SHP77 (cell line): ENCODE measurements at places on chromosomes 5 and 9.
A peak's percentile ranks its signal among the peaks of the same experiment; 100 is the strongest.

DNA sequence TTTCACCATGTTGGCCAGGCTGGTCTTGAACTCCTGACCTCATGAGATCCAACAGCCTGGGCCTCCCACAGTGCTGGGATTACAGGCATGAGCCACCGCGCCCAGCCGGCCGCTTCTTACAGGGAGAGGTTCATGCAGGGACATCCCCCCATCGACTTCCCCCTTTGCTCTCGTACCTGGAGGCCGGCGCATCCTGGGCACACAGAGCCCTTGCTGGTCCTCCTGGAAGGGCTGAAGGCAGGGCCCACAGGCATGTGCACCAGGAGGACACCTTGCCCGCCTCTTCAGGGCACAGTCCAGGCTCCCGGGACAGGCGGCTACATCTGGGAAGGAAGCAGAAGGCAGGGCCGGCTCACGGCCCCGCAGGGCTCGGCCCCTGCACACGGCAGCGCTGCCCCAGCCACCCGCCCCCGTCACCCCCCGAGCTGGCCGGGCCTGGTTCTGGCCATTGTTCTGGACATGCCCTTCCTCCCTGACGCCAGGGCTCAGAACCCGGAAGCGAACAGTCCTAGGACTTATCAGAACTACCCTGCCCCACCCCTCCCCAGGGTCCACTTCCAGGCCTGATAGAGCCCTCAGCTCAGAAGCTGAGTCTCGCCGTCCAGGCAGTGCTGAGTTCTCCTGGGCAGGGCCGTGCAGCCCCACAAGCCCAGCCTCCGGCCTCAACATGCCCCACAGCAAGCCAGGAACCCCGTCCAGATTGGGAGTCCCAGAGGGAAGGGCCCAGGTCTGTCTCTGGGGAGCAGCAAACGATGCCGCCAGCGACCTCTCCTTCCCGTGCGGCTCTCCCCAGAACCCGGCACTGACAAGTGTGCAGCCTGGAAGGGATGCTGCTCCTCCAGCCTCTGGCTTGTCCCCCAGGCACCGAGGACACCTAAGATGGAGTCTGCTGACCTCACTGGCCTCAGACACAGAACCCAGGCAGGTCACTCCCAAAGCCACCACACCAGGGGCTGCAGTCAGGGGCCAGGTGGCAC lies 2.9 kb downstream of the NPDC1 start:
- no peak for DNase-seq

GRCh38 chr9:122031776-122032175 lies 61.3 kb downstream of the TTLL11 start:
- no peak for DNase-seq

DNA sequence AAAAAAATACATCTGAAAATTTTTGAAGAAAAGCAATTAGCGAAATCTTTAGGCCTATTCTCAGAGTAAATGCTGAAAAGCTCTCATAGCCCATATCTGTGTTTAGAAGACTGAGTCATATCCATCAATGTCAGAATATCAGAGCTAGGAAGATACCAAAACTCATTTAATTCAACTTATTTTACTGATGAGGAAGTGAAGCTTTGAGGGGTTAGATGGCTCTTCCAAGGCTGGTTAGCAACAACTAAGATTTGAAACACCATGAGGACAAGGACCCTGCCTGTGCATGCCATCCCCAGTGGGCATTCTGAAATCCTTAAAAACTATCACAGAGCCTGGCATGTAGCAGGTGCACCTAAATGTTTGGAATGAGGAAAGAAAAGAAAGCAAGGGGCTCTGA lies 2.5 kb downstream of the FREM1 start:
- no peak for DNase-seq

DNA sequence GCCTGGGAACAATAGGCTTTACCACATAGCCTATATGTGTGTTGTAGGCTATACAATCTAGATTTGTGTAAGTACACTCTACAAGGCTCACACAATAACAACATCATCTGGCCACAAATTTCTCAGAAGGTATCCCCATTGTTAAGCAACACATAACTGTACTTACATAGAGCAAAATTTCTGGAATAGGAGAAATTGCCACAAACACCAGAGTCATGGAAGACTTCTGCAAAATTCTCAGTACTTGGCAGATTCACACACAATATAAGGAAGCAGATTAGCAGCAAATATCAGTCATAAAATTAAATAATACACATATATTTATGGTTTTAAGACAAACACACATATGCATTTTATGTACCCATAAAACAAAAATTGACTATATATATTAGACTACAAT lies 16.4 kb downstream of the GNAQ start:
- no peak for DNase-seq

GRCh38 chr5:153968761-153969562 lies 69.7 kb downstream of the FAM114A2 start:
- no peak for DNase-seq

DNA sequence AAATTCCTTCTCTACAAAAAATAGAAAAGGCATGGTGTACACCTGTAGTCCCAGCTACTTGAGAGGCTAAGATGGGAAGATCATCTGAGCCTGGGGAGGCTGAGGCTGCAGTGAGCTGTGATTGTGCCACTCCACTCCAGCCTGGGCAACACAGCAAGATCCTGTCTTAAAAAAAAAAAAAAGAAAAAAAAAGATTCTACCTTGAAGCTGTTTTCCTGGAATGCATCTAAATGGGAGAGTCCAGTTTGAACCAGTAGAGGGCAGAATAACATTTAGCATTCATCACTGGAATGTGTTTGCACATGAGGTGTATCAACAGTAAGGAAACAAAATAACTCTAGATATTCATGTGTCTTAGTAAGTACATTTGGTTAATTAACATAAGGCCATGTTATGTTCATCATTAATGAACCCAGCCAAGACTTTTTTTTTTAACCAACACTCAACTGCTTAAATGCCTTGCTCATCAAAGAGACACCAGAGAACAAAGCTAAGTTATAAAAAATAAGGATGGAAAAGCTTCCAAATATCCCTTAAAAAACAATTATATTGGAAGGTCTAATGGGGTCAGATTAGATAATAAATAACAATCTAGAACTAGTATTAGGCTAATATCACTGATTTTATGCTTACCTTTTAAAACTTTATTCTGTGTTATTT lies 16.1 kb downstream of the IFNE start:
- no peak for DNase-seq

DNA sequence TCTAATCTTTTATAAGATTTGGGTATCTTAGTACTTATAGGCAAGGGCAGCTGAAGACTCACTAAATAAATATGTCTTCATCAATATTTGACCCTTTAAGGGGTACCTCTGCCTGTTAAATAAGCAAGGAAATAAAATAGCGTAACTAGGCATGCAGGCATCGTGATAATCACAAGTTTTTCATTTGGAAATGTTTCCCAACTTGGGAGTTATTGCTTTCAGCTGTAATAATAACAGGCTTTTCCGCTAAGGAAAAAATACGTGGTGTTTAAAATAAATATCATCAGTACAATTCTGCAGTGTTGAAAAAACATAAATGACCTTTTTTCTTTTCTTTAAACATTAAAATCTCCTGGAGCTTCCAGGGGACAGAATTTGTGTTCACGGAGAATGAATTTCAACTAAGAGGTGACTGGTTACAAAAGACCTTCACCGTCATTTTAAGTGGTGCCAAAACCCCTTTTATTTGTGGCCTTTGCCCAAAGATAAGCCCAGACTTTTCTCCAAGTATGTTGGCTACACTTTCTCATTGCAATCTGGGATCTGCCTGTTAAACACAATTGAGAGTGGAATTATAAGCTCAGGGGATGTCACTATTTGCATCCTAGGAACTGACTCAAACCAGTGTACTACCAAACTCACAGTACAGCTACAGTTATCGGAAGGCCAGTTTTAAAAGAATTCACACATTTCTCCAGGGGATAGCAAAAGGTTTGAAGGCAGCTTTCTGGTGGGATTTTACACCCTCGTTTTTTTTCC lies 218.6 kb downstream of the FBXL7 start:
- no peak for DNase-seq

DNA sequence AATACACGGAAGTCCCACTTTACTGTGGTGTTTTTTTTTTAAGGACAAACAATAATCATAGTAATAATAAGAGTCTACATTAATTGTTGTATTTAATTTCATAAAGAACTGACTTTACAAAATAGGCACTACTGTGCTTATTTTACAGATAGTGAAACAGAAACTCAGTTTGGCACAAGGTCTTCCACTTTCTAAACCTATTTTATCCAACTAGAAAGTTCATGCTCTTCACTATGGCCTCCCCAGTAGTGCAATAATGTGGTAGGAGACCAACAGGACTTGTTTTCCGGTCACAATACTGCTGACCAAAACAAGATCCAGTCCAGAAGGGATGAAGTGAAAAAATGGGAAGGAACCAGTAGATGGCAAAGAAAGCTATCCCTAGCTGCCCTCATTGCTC lies 531.6 kb downstream of the CAAP1 start:
- no peak for DNase-seq

- peak; percentile 89 for DNase-seq
These were observed 96.2 kb downstream of the TLE4 start for GRCh38 chr9:79667817-79668436.

GRCh38 chr5:143605403-143606005 lies 202.0 kb upstream of the NR3C1 start:
- no peak for DNase-seq

DNA sequence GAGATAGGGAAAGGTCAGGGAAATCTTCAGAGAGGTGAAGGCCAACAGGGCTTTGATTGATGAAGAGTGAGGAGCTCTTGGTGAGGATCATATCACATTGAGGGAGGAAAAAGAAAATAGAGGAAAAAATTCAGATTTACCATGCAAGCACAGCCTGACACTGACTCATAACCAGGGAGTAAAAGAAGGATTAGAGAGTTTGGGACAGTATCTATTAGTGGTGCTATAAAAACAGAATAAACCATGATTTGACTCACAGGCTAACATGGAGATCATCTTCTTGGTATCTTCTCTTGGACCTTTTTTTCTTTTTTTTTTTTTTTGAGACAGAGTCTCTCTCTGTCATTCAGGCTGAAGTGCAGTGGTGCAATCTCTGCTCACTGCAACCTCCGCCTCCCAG lies 44.4 kb downstream of the MUSK start:
- no peak for DNase-seq

GRCh38 chr5:88502179-88503040 lies 233.8 kb upstream of the TMEM161B start:
- DNase-seq, result no peak

DNA sequence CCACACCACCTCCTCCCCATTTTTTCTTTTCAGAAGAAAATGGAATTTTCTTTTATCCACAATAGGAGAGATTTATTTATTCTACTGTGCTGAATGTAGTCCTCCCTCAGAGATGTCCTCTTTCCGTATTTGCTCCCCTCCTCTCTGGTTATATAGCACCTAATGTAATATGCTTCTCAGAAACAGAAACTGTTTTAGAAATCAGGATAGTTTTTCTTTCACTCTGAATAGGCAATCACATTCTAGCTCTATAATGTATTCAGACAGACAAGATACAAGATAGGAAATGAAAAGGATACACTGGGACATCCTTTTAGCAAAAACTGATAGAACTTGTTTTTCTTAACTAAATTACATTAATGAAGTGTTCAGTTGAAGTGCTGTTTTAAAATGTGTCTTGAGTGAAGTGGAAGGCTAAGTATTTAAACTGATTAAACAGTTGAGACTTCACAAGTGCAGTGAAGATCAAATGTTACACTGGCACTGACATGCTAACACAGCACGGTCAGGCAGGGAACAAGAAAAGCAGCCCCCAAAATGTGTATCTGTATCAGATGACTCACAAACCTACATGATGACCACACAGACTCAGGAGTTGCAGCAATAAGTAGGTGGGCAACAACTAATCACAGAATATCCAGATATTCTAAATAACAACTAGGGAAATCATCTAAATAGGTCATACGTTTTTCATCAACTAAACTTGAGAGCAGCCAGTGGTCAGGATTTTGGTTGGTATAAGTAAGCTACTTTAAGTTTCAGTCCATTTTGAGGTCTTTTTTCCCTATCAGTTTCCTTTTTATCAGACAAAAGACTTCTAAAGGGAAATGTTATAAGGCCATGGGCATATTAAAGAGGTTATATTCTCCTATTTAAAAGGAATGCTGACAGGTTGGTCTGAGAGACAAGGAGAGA lies 260.4 kb downstream of the MLLT3 start:
- DNase-seq, result no peak

DNA sequence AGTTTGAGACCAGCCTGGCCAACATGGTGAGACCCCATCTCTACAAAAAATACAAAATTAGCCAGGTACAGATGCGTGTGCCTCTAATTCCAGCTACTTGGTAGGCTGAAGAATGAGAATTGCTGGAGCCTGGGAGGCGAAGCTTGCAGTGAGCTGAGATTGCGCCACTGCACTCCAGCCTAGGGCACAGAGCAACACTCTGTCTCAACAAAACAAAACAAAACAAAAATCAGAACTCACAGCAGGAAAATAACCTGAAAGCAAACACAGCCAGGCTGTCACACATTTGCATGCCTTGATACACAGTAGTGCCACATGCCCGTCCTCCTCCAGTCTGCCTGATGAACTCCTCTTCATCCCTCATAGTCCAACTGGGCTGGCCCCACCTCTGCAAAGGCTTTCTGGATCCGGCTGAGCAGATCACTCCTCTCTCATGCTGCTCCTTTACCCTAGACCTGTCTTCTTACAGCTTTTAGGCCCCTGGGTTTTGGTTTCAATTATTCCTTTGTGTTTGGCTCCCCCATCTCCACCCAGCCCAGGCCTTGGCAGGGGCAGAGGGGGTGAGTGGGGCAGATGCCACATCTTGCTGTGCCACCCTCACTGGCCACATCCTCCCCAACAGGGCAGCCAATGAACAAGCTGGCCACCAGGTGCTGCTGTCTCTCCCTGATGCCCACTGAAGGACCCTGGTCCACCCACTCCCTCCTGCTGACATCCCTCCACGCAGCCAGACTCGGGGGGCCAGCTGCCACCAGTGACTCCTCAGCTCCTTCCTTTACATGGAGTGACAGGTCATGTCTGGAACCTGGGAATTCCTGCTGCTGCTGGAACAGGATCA lies 62.0 kb upstream of the GGTA1 start:
- DNase-seq, result no peak

GRCh38 chr9:1050125-1050895 lies at the start of gene DMRT2:
Gene DMRT2 (plus strand): TSS chr9:1050357. CDS start chr9:1051614, 1,257 bp downstream.
- no peak for DNase-seq

DNA sequence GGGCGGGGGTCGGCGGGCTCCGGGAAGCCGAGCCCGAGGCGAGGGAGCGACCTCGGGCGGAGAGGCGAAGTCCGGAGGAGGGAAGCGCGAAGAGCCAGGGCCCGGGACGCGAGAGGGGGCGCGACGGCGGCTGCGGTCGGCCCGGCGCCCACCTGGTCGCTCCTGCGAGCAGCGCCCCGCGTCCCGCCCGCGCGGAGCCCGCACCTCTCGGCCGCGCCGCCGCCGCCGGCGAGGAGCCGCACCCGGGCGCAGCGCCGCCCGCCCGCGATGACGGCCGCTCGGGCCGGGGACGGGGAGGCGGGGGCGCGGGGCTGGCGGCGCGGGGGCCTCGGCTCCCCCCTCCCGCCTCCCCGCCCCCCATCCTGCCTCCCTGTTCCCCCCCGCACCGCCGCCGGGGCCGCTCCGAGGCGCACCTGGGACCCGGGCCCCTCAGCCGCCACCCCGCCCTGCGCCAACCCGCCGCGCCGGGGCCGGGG lies 2.6 kb downstream of the NR5A1 start:
- no peak for DNase-seq

DNA sequence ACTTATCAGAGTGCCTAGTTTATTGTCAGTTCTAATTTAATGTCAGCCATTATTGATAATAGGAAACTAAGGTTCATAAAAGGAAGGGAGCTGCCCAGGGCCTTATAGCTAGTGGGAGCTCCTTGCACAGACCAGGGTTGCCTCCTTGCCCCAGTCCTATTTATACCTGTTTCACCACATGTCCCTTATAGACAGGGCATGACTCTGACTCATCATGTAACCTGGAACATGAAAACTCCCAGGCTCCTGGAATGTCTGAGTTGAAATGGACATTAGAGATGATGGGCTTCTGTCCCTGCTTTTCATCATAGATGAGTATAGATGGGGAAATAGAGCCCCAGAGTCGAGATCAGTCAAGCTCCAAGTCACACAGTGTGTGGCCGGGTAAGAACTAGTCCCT lies 21.1 kb downstream of the FAT2 start:
- DNase-seq, result no peak
